Endodermal cell (in vitro differentiated cells): ENCODE measurements at places on chromosomes 13 and 19. TPM values are rescaled to one million over a fixed set of nuclear protein-coding genes. Genes with fewer than 3 reads are reported as not detected.

CCDC169 gene
- total RNA-seq, result 18.2 and 20.7 TPM in 2 replicates

CAPNS1 gene
- total RNA-seq, result 633 and 667 TPM in 2 replicates

OLFM2 gene
- 30.8 and 33.1 TPM in 2 replicates for total RNA-seq

GRCh38 chr19:35904311-35905068 lies 2.2 kb downstream of the HCST start:
- H3K27me3 ChIP-seq, result no peaks in the 10 kb centered on the region
- H3K27ac ChIP-seq, result no peak overlapping the region
- no peak for DNase-seq

DNA sequence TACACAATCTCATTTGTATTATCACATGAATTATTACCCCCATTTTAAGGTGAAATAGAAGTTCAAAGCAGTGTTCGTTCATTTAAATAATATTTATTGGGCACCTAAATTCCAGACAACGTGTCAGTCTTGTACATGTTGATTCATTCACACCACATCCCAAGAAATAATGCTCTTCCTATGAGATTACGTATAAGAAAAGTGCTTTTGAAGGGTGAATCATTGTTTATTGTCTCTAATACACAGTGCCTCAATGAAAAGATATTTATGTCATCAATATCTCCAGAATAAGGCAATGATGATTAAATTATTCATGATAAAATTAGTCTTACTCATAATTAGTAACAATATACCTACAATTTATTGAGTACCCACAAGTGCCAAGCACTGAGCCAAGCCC lies 35.6 kb downstream of the CLDN10 start:
- peaks cover 60% of the 10 kb centered on the region for H3K36me3 ChIP-seq
- DNase-seq, result no peak
- H3K27me3 ChIP-seq, result no peaks in the 10 kb centered on the region
- H3K27ac ChIP-seq, result no peak overlapping the region
